Stimulated activated CD8-positive, alpha-beta memory T cell treated with anti-CD3 and anti-CD28 coated beads, Interleukin-15, amount 100 ng/mL, for 24 hours (primary cell): ENCODE measurements at places on chromosomes 6 and 20.

GRCh38 chr6:157447735-157448134, 66.7 kb downstream of the ZDHHC14 start:
- no peak for DNase-seq

DNA sequence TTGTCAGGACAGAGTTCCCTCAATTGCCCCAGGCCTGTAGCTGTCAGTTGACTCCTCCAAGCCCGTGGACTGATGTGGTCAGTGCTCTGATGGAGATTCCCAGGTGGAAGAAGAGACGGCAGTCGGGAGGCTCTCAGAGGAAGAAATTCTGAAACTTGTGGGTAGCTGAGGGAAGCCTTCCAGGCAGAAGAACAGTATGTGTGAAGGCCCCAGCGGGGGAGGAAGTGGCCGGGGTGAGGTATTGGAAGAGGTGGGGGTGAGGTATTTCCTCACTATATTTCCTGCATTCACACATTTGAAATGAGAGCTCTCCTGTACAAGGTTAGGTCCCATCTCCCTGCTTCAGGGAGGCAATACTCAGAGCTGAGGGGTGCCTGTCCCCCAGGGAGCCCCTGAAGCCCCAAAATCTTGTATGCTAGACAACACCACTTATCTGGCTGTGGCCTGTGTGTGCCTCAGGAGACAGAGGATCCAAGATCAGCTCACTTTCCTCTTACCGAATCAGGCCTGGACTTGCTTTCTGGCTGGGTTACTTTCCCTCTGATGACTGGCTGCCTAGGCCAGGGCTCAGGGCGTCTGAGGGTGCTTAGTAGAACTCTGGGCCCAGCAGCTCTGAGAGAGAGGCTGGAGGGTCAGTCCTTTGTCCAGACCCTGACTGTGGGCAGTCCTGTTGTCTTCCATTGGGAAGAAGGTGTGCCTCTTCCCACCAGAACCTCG, 49.3 kb upstream of the MYL9 start:
- no peak for DNase-seq

DNA sequence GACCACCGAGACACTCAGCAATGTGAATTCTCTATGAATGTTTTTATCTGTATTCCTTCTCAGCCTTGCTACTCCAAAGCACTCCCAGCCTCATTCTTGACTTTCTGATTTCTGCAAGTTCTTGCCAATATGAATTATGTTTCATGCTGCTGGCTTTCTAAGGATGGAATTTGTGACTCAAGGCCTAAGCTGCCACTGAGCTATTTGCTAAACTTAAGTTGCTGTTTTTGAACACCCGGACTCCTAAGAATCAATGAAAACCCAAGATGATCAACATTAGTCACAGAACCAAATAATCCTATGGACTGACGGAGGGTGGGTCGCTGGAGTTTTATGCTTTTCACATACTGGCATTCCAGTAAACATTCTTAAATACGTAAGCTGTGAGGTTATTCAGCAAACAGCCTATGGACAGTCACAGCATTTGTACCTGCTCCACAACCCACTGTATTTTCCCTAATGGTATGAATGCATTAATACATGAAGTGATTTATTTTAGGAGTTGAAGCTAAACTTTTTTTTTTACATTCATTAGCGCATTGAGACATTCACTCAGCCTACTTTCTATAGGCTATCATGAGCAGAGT, 8.2 kb upstream of the PXDC1 start:
- DNase-seq: no peak

- DNase-seq: no peak
Measured at GRCh38 chr20:41006936-41007474, 21.6 kb upstream of the TOP1 start.

DNA sequence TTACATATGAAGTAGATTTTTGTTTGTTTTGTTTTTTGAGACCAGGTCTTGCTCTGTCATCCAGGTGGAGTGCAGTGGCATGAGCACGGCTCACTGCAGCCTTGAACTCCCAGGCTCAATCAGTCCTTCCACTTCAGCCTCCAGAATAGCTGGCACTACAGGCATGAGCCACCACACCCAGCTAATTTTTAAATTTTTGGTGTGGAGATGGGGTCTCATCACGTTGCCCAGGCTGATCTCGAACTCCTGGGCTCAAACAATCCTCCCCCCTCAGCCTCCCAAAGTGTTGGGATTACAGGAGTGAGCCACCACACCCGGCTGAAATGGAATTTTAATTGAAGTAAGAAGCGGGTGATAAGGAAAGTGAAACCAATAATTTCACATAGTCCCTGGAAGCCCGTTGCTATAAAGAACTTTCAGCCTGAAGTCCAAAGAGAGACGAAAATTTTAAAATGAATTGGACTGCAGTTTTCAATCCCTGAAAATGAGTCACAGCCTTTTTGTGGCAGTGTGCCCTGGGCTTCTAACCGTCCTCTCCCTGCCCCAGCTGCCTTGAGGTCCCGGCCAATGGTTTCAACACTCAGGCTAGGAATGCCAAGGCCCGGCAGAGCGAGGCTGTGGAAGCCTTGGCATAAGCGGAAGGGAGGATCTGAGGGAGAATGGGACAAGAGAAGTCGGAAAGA, 757 bp downstream of the RAET1E start:
- DNase-seq: no peak

DNA sequence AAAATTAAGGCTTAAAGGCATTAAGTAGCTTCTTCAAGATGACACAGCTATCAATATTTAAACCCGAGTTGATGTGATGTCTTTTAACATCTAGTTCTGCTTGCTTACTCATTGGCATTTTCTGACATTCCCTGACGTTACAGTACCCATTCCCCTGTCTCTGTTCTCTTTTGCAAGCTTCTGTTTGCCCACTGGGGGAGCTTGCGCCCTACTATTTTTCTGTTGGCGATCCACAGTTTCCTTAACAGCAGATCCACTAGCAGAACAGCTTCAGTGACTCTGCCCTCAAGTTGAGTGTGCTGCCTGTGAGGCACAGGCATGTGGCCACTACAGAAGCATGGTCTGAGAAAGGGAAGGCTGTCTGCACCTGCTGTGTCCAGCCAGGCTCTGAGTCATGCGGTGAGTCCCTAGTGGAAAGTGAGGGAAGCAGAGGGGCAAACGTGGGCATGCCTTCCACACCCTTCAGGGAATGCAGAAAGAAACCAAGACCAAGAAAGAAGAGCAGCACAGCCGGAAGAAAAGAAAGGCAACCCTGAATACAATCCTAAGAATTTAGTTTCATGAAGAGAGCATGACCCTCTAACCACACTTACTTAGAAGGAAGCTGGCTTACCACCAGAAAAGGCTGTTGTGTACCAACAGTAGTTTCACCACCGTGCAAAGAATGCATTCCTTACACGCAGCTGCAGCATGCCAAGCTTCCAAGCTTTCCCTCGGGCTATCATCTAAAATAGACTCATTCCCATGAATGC, 97.7 kb upstream of the VGLL2 start:
- DNase-seq: no peak

DNA sequence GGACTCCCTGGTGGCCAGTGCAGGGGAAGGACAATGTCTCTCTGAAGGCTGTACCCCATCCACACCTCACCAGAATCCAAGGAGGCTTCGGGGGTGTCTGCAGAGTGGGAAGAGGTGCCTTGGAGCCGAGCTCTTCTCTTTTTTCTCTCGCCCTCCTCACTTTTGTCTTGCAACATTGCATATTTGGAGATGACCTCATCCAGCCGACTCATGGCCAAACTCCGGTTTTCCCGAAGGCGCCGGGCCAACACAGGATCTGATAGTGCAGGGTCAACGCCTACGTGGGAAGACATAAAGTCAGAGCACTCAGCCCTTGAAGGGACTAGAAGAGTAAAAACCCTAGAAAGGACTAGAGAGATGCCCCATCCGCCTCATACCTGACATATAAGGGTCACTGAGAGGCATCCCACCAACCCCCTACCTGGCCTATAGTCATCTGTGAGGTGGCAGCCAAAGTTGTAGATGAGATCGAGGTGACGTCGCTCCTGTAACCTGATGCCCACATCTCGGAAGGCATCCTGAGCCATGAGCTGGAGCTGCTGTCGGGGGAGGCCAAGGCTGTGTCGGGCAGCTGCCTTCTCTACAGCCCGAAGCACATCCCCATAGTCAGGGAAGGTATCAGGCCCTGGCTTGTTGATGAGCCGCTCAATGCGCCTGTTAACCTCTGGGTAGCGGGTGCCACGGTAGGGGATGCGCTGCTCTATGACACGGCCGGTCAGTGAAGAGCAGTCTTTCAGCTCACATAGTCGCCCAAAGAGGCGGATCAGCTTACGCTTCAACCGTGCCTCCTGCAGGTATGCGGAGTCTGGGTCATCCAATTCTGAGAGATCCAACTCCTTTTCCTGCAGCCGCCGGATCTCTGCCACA, 3.0 kb upstream of the ZBTB22 start:
- no peak for DNase-seq

DNA sequence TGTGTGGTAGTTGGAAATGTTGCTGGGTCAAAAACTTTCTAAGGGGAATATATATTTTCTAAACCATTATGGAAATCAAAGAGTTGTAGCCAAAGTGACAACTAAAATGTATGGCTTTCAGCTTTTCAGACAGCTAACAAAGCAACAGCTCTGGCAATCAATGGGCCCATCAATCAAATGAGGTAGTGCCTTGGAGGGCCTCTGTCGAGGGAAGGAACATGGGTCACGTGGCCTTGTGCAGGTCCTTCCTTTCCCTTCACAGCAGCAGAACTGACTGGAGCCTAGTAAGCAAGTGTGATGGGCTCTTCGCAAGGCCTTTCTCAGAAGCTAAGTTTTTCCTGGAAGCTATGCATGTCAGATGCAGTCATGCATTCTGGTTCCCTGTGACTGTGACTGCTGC, 17.9 kb downstream of the FAXC start:
- DNase-seq: no peak

DNA sequence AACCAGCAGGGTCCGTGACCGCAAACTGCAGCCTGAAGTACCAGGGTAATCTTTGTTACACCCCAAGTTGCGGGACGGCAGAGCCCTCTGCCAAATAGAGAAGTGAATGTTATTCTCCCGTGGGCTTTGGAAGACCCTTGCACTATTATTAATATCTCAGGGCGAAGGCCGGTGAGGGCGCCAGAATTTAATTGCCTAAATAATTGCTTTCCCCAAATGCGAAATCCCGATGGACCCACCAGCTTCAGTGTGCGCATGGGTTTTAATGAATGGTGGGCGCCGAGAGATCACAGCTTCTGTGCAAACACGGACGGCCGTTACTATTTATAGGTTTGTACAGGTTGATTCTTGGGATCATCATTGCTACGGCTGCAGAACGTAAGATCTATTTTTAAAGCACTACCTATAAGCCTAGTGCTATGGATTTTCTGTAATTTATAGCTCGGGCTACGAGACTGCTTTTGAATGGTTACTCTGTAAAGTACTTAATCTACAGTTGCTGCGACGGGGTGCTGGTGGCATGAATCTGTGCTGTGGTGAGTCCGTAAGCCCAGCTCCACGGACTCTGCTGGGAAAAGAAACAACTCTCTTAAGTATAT, 15.2 kb upstream of the PHACTR3 start:
- DNase-seq: no peak

- DNase-seq: no peak
Measured at GRCh38 chr6:134954272-134955000, 4.5 kb upstream of the ALDH8A1 start.

DNA sequence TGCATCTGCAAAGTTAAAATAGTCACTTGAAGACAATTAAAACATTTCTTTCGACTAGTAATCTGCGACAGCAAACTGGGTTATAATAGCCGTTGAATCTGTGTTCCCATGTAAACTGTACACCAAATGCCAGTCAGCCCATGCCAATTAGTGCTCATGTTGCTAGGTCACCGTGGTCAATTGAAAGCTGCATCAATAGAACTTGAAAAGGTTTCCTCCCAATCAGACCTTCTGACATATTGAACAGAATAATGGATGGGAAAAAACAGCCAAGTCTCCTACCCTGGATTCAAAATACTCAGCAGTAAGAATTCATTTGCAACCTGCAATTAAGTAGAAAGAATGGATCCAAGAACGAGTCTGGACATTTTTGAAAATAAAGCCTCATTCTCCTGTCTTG, 11.2 kb downstream of the NKX2-4 start:
- DNase-seq: no peak

- no peak for DNase-seq
Measured at GRCh38 chr6:159929819-159930218, 39.0 kb downstream of the MAS1 start.

- DNase-seq: no peak
Measured at GRCh38 chr6:133503336-133503729, 262.2 kb downstream of the EYA4 start.

- DNase-seq: no peak
Measured at GRCh38 chr6:11750682-11751081, 27.9 kb downstream of the ADTRP start.

GRCh38 chr20:64090165-64090564, 6.0 kb upstream of the LKAAEAR1 start:
- DNase-seq: no peak
